ENCODE measurements at places on chromosomes 16 and 17. TPM values are rescaled to one million over a fixed set of nuclear protein-coding genes. Genes with fewer than 3 reads are reported as not detected.

- peak; percentile 56 for DNase-seq
Observed at GRCh38 chr16:74448990-74449389, 27.7 kb upstream of the CLEC18B start.

DNA sequence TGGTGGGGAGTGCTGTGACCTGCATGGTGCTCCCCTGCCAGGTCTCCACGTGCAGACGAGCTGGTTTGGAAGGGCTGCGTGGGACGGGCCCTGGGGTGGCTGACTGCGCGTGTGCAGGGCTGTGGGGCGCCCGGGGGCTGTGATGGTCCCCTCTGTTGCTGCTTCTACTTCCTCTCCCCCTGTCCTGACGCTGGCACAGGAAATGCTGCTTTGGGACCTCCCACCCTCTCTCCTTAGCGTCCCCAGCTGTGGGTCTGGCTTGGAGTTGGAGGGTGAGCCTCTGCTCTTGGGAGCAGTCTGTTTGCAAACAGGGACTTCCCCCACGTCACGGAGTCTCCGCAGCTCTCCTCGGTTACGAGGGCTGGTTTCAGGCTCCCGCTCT lies 35.2 kb downstream of the TSC2 start:
- DNase-seq, result no peak

DNA sequence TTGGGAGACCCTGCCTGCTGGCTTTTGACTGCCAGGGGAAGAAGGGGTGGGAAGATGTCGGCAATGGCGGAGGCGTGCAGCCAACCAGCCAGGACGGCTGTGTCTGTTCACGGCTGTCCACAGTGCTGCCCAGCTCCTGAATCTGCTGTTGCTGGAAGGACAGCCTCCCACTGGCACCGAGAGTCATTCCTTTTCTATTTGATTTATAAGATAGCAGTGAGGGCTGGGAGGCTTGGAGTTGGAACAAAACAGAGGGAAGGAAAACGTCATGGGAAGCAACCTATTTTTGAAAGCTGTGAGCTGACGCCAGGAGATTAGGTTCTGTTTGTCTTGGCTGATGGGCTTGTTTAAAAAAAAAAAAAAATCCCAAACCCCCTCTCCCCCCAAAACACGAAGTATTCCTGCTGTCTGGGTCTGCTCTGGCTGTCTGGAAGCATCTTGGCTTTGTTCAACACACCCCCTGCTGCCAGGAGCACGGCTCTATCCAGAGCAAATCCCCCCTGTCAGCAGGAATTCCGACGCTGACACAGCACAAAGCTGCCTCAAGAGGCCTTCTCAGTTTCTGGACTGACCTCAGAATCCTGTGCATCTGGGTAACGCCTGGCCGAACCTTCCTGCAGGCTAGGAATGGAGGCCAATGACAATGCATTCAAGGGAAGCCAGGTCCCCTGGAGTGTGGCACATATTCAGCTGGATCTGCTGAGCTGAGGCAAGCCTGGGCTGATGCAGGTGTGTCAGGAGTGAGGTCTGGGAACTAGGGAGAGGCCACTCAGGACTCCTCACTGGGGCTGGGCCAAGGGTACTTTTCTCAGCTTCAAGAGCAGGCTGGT lies 41.0 kb upstream of the SREBF1 start:
- no peak for DNase-seq

- DNase-seq, result no peak
Observed at GRCh38 chr16:32116080-32116479, 137.0 kb upstream of the TP53TG3D start.

- no peak for DNase-seq
Observed at GRCh38 chr17:28372945-28373274, 1.4 kb downstream of the SARM1 start.

Gene DHRS11
- polyA plus RNA-seq, result 2.7 TPM
